Activated T-helper 1 cell treated with anti-CD3 and anti-CD28 coated beads, Interleukin-2, amount 50 U/mL, for 16 hours (primary cell): ENCODE measurements at places on chromosomes 16 and 17.
A peak's percentile ranks its signal among the peaks of the same experiment; 100 is the strongest.

DNA sequence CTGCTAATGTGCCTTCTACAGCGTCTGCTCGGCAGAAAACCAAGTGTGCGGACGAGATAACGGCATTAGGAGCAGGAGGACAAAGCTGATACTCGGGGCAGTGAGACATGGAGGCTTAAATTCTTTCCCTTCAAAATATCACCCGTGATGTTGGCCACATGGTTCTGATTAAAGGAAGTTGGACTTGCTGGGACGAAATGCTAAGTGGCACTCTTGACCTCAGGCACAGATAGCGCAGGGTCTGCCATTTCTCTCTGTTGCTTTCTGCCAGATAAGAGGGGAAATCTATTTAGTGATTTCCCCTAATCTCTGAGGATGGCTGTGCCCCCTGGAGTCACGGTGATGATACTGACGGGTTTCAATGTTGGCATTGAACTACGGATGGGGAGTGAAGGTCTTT lies 509.6 kb upstream of the EEF2KMT start:
- DNase-seq, result no peak

DNA sequence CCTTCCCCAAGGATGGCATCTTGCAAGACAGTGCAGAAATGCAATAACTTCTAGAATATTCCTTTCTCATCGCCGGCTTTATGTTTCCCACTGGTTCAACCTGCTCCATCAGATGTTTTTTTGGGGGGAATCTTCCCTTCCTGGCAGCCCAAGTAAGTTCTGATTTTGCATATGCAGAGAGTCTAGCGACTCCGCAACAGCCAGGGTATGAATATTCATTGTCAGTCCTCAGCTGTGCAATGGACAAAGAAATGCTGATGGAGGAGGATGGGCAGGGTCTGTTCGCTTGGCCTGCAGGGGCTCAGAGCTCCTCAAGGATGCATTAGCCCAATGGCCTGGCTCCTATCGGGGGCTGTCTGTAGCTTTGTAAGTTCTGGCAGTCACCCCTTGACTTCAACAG lies 358.8 kb upstream of the CCL2 start:
- DNase-seq, result no peak

DNA sequence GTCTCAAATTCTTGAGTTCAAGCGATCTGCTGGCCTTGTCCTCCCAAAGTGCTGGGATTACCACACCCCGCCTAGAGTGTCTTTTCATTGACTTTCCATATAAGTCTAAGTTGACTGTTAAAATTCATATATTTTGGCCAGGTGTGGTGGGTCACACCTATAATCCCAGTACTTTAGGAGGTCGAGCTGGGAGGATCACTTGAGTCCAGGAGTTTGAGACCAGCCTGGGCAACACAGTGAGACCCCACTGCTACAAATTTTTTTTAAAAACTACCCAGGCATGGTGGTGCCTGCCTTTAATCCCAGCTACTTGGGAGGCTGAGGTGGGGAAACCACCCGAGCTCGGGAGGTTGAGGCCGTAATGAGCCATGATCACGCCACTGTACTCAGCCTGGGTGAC lies 21.9 kb upstream of the MRC2 start:
- no peak for DNase-seq

DNA sequence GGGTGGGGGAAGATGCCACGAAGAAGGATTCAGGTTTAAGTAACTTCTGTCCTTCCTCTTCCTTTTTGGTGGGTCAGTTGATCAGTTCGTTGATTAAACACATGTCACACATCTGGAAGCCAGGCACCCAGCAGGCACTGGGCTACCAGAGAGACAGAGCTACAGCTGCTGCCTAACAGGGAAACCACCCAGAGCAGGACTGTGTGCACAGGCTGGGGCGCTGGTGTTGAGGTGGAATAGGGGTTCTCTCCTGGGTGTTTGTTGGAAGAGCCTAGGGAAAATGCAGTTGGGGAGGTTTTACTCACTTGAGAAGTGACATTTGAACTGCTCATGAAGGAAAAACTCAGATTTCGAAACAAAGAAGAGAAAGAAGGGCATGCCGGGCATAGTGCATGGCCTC lies 152.4 kb downstream of the IRX5 start:
- DNase-seq, result no peak

DNA sequence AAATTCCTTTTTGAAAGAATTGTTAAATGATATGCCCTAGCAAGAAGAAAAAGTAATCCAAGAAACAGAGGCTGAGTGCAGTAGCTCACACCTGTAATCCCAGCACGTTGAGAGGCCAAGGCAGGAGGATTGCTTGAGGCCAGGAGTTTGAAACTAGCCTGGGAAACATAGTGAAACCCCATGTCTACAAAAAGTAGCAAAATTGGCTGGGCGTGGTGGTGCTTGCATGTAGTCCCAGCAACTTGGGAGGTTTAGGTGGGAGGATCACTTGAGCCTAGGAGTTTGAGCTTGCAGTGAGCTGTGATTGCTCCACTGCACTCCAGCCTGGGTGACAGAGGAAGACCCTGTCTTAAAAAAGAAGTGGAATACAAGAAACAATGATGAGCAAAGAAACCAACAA lies 56.1 kb downstream of the NT5M start:
- no peak for DNase-seq

DNA sequence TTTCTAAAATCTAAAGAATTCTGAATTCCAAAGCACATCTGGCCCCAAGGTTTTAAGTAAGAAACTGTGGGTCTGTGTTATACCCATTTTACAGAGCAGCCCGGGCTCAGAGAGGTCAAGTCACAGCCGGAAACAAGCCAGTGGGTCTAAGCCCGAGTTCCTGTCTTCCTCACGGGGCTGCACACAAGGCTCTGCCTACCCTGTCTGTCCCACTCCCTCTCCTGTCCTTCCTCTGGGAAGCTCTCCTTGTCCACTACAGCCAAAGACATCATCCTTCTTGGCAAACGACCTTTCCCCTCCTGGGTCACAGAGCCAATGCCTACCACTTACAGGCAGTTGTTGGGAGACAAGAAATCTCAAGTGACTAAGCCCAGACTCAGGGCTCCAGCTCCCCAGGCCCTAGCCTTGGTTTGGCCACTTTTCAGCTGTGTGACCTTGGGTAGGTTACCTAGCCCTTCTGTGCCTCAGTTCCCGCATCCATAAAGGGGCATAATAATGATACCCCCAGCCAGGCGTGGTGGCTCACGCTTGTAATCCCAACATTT lies 55.6 kb upstream of the MAP3K14 start:
- no peak for DNase-seq

DNA sequence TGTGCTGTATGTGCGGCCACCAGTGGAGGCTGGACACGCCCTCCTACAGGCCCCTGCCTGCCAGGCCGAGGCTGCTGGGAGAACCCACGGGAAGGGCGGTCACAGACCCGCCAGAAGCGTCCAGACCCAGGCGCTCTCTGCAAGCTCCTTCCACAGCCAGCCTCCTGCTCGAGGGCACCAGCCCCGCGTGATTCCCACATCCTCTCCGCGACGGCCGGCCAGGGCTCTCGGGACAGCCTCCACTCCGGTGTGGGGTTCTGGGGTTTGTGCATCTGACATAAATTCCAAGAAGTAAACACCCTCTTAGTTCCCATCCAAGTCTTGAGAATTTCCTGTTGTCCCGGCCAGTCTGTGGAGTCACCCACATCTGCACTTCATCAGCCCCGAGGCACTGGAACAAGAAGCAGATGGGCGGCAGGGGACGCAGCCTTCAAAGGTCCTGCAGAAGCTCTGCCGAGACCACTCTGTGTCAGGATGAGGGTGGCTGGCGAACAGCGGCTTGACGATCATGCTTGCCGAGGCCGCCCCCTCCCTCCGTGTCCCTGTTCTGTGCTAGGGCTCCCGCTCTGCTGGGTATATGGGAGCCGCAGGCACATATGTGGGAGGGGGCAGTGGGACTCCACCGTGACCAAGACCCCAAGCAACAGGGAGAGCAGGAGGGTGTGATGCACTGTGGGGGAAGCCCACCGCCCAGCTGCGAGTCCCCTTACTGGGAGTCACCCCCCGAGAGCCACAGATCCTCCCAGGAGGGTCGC lies 2.4 kb upstream of the TMEM204 start:
- no peak for DNase-seq

DNA sequence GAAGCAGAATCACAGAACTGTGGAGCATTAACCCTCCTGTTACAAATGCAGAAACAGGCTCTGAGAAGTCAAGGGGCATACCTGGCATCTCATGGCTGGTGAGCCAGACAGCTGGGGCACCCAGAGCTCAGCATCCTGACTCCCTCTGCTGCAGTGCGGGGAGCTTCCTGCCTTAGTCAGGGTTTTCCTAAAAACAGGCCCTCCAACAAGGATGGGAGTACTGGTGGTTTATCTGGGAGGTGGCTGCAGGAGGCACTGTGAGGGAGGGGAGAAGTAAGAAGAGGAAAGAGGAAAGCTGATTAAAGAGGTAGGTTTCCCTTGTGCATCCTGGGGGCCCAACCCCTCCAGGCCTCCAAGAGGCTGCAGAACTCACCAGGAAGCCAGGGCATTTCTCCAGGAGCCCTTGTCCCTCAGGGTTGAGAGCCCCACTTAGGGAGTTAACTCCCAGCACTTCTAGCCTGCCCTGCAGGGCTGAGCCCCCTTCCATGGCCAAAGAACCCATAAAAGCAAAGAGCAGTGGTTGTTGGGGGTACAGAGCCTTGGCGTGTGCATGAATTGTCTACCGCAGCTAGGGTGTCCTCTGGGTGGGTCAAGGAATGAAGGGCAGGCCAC lies 261.5 kb upstream of the RPL38 start:
- DNase-seq, result no peak

GRCh38 chr17:9414471-9414870 lies 161.1 kb downstream of the STX8 start:
- no peak for DNase-seq

DNA sequence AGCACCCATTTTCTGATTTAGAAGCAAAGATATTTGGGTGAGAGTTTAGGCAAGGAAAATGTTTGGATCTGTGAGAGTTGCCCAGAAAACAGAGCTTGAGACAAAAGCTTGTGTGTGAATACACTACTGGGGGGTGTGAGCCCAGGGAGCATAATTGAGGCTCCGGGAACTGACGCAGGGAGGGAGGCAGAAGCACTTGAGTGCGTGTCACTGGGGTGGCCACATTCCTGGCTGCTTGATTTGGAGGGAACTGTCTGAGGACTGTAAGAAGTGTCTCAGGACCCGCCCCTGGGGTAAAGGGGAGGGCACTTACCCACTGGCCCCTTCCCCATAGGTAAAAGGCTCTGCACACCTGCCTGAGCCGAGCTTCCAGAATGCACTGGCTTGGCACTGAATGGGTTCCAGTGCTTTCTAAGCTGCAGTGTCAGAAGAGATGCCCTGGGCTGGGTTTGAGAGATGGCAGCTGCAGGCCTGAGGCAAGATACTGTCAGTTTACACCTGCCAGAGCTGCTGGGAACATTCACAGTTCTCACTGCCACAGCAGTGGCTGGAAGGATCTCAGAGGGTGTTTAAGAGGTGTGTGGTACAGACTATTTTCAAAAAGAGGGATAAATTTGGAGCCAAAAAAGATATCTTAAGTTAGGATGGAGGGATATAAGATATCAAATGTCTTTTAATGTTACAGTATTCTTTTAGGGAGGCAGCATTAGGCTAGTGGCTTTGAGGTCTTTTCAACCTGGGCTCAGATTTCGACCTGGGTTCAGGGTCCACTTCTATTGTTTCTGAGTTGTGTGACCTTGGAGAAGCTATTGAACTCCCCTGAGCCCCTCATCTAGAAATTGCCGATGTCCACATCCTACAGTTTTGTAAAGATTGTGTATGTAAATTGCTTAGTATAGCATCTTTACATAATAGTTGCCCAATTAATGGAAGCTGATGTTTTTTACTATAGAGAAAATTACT lies 6.9 kb upstream of the TEX2 start:
- DNase-seq, result no peak

GRCh38 chr17:17890773-17891759 lies 54.3 kb upstream of the SREBF1 start:
- DNase-seq, result peak; percentile 17

GRCh38 chr16:83117810-83118209 lies 491.0 kb downstream of the CDH13 start:
- DNase-seq, result no peak

- DNase-seq, result no peak
Measured at GRCh38 chr16:68362947-68363657, 52.3 kb downstream of the PRMT7 start.

DNA sequence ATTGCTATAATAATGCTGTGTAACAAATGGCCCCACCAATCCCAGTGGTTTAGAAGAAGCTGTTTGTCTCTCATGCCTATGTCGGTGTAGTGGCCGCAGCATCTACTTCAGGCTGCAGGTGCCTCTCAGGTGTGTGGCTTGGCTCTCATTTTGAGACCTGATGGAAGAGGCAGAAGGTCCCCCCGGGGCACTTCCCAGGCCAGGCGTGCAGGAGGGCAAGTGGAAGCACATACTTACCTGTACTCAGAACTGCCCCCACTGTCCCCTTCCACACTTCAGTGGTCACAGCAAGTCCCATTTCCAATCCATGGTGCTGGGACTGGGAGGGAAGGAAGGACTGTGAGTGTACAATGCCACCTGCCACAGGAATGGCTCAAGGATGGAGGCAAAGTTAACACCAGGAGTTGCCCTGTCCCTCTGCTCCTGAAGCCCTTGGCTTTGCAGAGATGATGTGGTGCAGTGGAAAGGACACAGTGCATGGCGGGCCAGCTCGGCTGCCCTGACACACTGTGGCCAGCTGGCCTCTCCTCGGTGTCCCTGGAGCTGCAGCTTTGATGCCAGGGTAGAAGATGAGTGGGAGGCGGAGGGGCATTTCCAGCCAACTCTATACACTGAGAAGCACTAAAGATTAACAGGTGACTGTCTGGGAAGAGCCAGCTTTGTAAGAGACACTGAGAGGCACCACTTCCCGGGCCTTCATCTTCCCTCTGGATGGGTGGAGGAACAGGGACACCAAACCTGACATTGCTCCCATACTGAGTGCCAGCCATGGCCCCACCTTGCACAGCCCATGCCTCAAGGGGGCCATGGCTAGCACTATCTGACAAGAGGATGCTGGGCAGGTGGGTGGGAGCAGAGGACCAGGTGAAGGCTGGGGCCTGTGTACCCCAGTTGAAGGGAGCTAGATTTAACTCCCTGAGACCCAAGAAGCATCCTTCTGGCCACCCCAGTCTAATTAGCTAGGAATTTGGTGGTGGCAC lies 105.9 kb downstream of the METRNL start:
- peak; percentile 2 for DNase-seq

- no peak for DNase-seq
Measured at GRCh38 chr17:38748149-38748891, at the start of gene PCGF2. TSS of gene PCGF2 (minus strand) at chr17:38748336. CDS start at chr17:38740402, 7,934 bp downstream.

- no peak for DNase-seq
Measured at GRCh38 chr16:25126820-25127232, 15.3 kb downstream of the LCMT1 start.

DNA sequence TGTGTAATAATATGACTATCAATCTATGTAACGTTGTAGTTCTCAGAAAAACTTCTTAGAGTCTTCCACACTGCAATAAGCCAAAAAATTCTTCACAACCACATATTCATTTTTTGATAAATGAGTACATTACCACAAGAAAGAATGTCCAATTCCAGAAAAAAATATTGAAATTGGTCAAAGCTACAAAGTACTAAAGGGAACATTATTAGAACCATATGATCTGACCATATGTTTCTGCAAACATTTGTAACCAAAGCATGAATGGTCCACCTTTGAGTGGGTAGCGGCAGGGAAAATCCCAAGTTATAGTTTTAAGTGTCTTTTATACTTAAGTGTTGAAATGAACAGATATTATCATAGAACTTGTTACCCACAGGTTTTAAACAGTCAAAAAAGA lies 71.7 kb upstream of the NACA2 start:
- no peak for DNase-seq
